Brain (organoid and tissue), 16 donors: ENCODE measurements at places on chromosomes 2 and 18. TPM values are rescaled to one million over a fixed set of nuclear protein-coding genes. Genes with fewer than 3 reads are reported as not detected.

SLC38A11 gene
- 1.7 TPM for polyA plus RNA-seq

B3GNT7 gene
- 3.4 TPM for polyA plus RNA-seq

VWC2L gene
- 0.29 TPM for polyA plus RNA-seq

PSD4 gene
- polyA plus RNA-seq = 5.5 TPM

SNTG2 gene
- polyA plus RNA-seq = 1.9 TPM

CRYGC gene
- not detected for polyA plus RNA-seq

SSB gene
- polyA plus RNA-seq = 35.1 TPM

IL1A gene
- polyA plus RNA-seq = not detected

CD8A gene
- polyA plus RNA-seq = 2.7 TPM

ACMSD gene
- not detected for polyA plus RNA-seq

STAT4 gene
- polyA plus RNA-seq = 2.0 TPM

ALK gene
- polyA plus RNA-seq = 0.41 TPM

TAF4B gene
- 0.12 TPM for polyA plus RNA-seq

CHN1 gene
- 195 TPM for polyA plus RNA-seq

GALNT14 gene
- polyA plus RNA-seq = 2.5 TPM

KCNG2 gene
- polyA plus RNA-seq = 0.20 TPM

MAP3K20 gene
- 12.3 TPM for polyA plus RNA-seq

OSR1 gene
- polyA plus RNA-seq = 0.44 TPM

FIGN gene
- 3.6 TPM for polyA plus RNA-seq

LYPD6B gene
- 0.22 TPM for polyA plus RNA-seq

LINC00305 gene
- not detected for polyA plus RNA-seq

LOXHD1 gene
- polyA plus RNA-seq = not detected

RAX gene
- 0.24 TPM for polyA plus RNA-seq

IRS1 gene
- 2.0 TPM for polyA plus RNA-seq

MAP3K19 gene
- not detected for polyA plus RNA-seq

KIF5C gene
- polyA plus RNA-seq = 93.6 TPM

CAPN14 gene
- not detected for polyA plus RNA-seq

CRYBA2 gene
- 9.1 TPM for polyA plus RNA-seq

LONRF2 gene
- polyA plus RNA-seq = 5.4 TPM

SCYGR7 gene
- not detected for polyA plus RNA-seq

CROCC2 gene
- polyA plus RNA-seq = not detected
